ENCODE measurements at places on chromosomes 13 and 19. TPM values are rescaled to one million over a fixed set of nuclear protein-coding genes. Genes with fewer than 3 reads are reported as not detected.

Gene TNFAIP8L1
- total RNA-seq, result 5.7 TPM

Gene VSTM1
- not detected for total RNA-seq

Gene CEACAM16
- total RNA-seq, result not detected

Gene CD177
- 0.14 TPM for total RNA-seq

Gene PPP1R37
- total RNA-seq, result 41.9 TPM

Gene PCDH17
- not detected for total RNA-seq

Gene CYP2S1
- 24.9 TPM for total RNA-seq

Gene CGB2
- total RNA-seq, result 0.49 TPM

Gene NPAS1
- total RNA-seq, result 1.7 TPM

Gene PPP1R13L
- 64.0 TPM for total RNA-seq

Gene ZNF865
- total RNA-seq, result 4.4 TPM

Gene DHDH
- total RNA-seq, result 0.33 TPM

Gene PABPC3
- 0.07 TPM for total RNA-seq

Gene ZNF211
- total RNA-seq, result 8.5 TPM

Gene SIGLECL1
- total RNA-seq, result not detected

Gene CD22
- total RNA-seq, result not detected

Gene UNC13A
- 0.14 TPM for total RNA-seq

Data from airway epithelial cell (primary cell).